Cerebellum (tissue), 4 donors: ENCODE measurements at places on chromosomes 4 and X.

GRCh38 chrX:153635388-153635787 lies 11.6 kb upstream of the DUSP9 start:
- no peak for DNase-seq

DNA sequence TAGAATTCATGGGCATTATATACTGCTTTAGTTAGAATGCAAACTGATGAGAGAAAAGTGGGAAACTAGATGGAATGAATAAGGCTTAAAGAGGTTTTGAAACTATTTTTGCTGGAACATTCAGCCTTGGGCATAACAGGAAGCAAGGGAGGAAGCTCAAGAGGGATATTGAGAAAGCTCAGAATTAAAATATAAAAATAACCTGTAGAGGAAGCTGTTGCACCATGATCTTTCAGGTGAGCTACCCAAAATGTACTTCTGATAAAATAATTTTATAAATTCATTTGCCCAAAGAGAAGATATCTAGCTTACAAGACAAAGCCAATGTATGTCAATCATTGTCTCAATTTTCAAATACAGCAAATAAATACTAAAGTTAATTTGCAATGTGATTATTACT lies 11.3 kb downstream of the GC start:
- DNase-seq, result no peak

GRCh38 chr4:40971338-40971737 lies 221.6 kb downstream of the NSUN7 start:
- DNase-seq, result no peak

GRCh38 chrX:34557733-34558132 lies 99.4 kb downstream of the TMEM47 start:
- DNase-seq, result no peak
